ENCODE measurements at places on chromosomes 5 and 9. TPM values are rescaled to one million over a fixed set of nuclear protein-coding genes. Genes with fewer than 3 reads are reported as not detected.

C5orf52 gene
- total RNA-seq: not detected

FOXD4L6 gene
- total RNA-seq: not detected

CFAP90 gene
- 0.59 TPM for total RNA-seq

PCDHB3 gene
- not detected for total RNA-seq

BARHL1 gene
- not detected for total RNA-seq

PCA3 gene
- total RNA-seq: not detected

SH2D3C gene
- 0.06 TPM for total RNA-seq

TMEM215 gene
- 0.02 TPM for total RNA-seq

HMMR gene
- total RNA-seq: 28.2 TPM

DCP2 gene
- total RNA-seq: 12.1 TPM

ZNG1F gene
- total RNA-seq: 32.3 TPM

FCN2 gene
- total RNA-seq: not detected

IRX1 gene
- not detected for total RNA-seq

PDE6A gene
- 0.13 TPM for total RNA-seq

SGCD gene
- 4.5 TPM for total RNA-seq
